T-helper 1 cell (primary cell): ENCODE measurements at places on chromosomes 12 and 14.

GRCh38 chr14:92457016-92457565 is 56.5 kb upstream of the RIN3 start:
- DNase-seq = no peak

DNA sequence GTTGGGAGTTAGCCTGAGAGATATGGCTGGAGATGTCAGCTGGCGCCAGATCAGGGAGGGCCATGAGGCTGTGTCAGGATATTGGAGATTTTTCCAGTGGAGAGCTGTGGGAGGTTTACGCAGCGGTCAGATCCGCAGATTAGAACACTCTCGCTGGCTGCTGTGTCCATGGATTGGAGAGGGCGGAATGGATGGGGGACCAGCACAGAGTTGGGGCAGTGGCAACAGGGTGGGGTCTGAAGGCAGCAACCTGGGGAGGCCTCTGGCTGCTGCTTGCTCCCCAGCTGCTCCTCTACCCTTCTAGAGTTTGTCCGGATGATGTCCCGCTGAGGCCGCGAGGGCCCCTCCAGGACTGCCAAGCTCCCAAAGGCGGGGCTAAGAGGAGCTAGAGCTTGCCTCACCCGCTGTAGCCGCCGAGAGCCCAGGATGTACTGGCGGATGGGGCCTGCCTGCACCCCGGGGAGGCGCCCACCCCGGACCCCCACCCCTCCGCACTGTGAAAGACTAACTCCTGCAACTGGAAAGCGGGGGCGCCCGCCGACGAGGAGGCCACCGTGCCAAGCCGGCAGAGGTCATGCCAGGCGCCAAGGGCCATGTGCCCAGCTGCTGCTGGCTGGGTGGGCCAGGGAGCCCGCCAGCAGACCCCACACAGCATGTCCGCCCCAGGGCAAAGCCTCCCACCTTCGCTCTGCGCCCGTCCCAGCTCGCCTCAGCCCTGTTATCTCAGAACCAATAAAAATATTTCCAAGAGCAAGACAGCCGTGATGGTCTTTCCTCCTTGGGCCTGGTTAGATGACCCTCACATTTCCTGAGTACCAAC is 20.2 kb upstream of the MLEC start:
- no peak for DNase-seq

GRCh38 chr14:60125918-60126317 is 34.2 kb downstream of the PCNX4 start:
- no peak for DNase-seq

GRCh38 chr14:67618617-67619063 is 1.1 kb upstream of the ARG2 start:
- DNase-seq = peak; percentile 71

DNA sequence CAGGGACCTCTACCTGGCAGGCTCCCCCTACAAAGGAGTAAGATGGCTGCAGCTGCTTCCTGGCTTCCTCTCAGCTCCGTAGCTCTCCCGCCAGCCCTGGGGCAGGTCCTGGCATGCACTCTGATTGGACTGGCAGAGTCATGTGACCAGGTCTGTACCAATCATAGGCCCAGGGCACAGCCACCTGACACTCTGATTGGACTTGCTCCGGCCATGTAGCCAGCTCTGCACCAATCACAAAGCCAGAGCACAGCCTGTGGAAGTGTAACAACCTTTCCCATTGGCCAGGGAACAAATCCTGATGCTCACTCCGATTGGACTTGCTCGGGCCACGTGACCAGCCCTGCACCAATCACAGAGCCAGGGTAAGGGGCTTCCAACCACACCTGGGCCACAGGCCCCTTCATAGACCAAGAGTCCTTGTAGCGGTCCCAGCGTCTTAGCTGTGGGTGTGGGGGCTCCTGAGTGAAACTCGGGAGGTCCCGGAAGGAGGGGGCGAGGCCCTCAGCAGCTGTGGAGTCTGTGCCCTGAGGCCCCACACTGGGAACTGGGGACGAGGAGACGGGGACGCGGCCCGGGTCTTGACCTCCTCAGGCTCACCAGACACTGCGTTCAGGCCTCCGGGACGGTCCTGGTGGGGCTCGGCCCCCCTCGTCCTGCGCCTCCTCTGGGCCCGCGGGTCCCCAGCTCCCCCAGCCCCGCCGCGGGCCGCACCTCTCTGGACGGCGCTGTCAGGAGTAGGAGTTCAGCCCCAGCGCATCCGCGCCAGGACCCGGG is 210.6 kb downstream of the ADGRD1 start:
- no peak for DNase-seq

DNA sequence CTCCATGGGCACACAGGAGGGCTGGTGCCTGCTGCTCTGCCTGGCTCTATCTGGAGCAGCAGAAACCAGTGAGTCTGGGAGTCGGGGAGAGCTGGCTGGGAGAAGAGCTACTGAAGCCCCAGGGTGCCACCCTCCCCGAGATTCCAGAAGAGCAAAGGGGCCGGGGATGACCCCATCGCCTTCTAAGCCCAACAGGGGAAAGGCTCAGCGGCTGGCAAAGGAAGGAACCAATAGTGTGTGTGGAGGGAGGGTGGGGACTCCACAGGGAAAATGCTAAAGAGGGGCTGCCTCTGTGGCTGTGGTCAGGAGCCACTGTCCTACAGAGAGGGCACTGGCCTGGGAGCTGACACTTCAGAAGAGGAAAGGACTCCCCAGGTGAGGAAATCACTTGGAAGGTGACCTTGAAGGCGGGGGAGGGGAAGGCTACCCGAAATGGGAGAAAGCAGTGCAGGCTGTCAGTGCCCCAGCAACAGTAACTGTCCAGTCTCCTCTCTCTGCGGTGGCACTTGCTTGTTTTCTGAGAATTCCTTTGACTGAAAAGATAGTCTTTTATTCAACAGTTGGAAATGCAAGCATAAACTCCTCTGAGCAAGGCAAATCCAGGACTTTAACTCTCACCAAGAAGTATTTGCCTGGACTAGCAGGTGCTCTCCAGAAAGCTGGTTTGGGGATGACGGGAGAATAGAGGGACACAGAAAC is 552 bp downstream of the TAPBPL start:
- no peak for DNase-seq

- DNase-seq = no peak
Observed at GRCh38 chr14:80491131-80491530, 279.8 kb upstream of the DIO2 start.

DNA sequence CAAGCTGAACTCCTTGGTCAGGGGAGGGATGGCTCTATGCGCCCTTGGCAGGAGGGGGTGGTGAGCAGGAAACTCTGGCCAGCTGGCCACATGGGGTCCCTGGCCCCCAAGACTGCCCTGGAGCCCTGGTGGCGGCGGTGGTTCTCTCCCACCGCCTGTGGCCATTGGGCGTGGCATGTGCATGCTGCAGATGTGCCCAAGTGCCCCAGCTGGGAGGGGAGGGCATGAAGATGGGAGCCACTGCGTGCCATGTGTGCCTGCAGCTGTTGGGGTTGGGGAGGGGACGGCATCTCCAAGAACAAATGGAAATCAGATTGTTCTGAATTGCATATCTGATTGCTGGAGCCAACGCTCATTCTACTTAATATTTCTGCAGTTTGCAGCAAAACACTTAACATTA is 115.7 kb upstream of the IGF1 start:
- DNase-seq = no peak

DNA sequence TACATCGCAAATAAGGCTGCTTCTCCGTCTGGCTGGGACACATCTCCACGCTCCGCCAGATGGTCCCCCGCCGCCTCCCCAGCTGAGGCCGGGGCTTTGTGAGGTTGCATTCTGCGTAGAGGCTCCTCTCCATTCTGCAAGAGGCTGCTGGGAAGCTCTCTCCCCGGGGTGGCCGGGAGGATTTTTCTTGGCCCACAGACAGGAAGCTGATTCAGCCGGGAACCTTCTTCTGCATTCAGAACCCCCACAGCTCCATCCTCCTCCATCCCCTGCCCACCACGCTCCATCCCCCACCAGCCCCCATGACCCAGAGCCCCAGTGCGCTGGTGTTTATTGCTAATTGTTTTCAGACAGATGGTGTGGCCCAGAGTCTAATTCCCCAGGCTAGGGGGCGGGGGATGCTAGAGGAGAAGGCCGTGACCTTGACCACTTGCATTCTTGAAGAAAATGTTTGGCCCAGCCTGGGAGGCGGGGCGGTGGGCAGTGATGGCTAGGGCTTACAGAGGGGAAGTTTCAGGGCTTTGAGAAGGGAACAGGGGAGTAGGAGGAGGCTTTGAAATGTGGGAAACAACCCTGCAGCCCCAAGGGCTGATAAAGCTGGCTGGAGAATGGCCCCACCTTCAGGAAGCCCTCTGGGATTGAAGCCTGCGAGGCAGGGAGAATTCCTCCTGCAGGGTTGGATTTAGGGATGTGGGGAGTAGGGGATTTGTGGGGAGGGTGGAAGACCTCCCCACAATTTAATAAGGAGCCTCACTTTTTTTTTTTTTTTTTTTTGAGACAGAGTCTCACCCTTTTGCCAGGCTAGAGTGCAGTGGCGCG is 88.5 kb upstream of the NCOR2 start:
- DNase-seq = no peak

DNA sequence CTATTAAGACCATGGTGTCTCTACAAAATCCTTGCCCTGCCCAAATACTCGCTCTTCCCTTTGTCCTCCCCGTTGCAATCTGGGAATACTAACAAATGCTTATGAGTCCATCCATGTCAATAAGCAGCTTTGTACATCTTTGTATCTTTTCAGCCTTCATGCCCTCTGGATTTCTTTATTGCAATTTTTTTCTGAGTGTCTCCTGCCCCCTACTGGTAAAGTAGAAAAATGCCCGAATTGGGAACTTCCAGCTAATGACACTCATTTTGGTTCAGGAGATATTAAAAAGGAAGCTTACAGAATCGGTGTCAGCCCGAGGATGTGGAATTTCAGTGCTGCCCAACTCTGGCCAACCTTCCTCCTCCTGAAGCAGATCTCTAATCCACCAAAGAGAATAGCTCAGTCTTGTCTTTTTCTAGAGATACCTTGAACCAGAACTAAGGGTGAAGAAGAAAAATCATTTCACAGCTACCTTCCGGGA is 46.0 kb downstream of the SH2B3 start:
- DNase-seq = no peak
